ENCODE measurements at places on chromosomes 4 and X.

DNA sequence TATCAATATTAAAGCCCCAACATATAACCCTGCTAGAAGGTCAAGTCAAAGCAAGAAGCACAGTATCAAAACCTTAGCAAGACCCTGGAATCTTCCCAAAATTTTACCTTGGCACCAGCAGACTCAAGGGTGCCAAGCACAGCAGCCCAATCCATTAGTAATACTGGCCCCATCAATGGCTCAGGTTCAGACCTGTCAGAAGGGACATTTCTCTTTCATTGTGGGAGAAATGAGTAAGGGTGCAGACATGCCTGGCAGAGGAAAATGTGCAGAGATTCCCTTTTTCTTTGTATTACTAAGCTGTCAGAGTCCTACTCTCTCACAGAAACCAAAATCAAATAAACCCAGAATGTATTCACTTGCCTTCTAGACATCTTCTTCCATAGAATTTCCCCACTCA, 203.9 kb downstream of the EVC2 start:
- DNase-seq: no peak

DNA sequence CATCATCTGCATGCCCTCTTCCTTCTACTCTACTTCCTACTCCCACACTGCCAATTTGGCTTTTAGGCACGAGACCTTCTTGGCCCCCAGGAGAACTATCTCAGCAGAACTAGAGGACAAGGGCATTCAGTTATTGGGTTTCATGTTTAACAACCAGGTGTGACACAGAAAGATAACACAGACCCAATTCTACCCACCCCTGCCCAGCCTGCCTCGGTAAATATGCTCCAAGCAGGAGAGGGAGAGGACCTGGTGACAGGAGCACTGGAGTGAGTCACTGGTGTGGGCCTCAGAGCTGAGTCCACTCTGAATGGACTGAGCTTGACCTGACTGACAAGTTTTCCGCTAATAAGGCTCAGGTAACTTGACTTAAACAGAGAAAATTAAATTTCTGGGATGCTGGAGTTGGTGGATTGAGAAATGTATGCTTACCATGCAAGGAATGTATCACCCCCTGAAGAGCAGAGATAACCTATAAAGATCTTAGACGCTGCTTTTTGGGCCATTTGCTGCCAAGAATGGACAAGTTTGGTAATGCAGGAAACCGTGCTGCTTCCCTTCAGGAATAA, 52.5 kb downstream of the CASP3 start:
- DNase-seq: no peak

DNA sequence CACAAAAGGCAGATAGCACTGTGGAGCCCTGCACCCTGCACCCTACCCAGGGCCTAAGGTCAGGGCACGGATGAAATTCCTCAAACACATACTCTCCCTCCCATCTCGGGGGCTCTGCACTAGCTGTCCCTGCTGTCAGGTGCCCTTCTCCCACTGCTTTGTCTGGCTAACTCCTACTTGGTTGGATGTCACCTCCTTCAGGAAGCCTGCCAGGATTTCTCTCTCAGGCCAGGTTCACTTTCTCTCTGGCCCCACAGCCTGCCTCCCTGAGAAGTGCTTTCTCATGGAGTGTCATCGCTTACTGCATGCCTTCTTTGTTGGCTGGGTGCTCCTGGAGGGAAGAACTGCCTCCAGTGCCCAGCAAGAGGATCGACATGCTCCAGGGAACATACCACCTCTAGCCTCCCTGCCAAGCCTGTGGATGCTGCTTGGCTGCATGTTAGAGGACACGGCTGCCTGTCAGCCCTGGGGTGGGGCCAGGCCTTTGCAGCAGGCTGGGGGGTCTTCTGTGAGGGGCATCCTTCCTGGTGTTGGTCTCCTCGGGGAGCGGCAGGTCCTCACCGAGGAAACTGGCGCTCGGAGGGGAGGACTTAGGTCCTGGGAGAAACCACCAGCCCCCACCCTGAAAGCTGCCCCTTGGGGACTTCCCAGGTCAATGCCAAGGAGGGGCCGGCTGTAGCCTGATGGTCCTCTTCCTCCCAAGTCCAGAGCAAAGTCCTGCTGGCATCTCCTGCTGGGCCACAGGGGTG, 15.0 kb downstream of the ABLIM2 start:
- no peak for DNase-seq

- DNase-seq: no peak
Observed at GRCh38 chr4:184972991-184973390, 45.3 kb upstream of the HELT start.

- no peak for DNase-seq
Observed at GRCh38 chr4:145716200-145716599, 36.3 kb downstream of the C4orf51 start.

GRCh38 chr4:164215113-164215741, 538.7 kb upstream of the SMIM31 start:
- DNase-seq: no peak

GRCh38 chr4:32697281-32697814, 1977.2 kb downstream of the PCDH7 start:
- DNase-seq: no peak

GRCh38 chr4:174871407-174871806, 42.4 kb upstream of the GLRA3 start:
- no peak for DNase-seq

DNA sequence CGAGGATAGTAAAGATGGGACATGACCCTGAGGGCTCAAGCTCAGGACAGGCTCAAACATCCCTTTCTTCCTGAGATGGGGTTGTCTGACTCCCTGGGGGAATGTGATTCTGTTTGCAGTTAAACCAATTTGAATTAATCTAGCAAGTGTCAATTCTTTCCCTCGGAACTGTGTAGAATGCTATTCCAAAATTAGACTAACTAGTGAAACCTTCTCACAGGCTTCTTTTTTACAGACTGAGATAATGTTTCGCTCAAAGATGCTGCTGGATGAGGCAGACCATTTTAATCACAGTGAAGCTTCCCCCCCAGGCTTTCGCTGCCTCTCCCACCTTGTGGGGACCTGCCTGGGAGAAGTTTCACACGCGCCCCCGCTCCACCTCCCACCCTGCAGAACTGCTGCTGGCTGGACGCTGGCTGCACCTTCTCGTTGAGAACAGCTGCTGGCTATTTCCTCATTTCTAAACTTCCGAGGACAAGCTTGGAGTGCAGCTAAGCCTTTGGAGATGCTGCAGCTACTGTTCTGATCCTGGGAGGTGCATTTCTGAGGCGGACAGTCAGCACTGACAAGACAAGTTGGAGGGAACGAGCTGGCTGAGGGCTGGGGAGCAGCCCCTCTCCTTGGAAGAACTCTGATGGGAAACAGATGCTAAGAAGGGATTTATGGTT, 297.8 kb downstream of the RAPGEF2 start:
- DNase-seq: no peak

DNA sequence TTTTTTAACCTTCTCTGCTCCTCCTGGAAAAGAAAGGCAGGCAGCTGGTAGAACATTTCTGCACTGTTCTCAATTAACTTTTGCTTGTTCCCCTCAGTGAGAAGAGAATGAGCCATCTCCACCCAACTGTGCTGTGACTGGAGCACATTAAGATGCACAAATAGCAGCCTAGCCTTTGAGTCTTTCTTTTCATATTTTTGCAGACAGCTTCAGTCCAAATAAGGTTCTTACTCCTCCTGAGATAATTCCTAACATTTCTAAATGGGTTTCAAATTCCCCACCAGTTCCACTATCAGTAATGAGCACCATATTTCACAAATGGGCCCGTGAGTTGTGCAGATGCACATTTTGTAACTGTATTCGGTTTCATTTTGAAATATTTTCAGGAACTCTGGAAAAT, 118.6 kb downstream of the SPCS3 start:
- DNase-seq: no peak

- DNase-seq: no peak
Observed at GRCh38 chr4:89171176-89171805, 60.0 kb downstream of the TIGD2 start.

GRCh38 chrX:154362085-154362742, 12.2 kb downstream of the FLNA start:
- no peak for DNase-seq

DNA sequence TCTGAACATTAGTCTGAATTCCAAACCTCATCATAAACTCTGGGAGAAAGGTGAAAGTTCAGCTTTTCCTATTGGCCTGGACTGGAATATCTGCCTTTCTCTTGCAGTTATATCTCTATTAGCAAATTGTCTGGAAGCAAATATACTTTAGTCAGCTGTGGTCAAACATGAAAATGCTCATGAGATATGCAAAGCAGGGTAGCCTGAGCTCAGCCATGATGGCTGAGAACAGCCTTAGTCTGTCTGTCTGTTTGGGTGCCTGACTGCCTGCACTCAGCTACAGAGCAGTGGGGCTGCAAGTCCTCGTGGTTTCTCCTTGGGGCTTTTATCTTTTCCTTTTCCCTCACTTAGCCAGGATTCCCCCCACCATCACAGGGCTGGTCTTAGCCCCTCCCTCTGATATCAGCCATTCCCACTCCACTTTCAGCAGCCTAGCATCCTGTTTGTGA, 19.5 kb upstream of the PGRMC2 start:
- DNase-seq: no peak

- no peak for DNase-seq
Observed at GRCh38 chrX:47361538-47362511, 8.6 kb upstream of the ZNF157 start.

DNA sequence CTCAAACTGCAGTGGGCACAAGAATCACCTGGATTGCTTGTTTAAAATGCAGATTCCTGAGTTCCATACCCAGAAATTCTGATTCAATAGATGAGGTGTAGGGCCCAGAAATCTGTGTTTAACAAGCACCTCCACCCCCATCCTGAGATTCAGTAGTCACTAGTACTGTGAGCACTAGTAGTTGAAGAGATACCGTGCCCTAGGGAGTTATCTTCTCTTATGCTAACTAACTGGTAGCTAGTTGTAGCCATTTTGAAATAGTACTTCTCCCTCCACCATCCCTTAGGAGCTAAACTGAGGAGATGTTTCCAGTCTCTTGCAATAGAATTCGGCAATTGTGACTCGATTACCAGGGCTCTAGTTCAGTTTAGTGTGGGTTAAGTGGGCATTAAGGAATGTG, 18.4 kb downstream of the KLHL34 start:
- no peak for DNase-seq

DNA sequence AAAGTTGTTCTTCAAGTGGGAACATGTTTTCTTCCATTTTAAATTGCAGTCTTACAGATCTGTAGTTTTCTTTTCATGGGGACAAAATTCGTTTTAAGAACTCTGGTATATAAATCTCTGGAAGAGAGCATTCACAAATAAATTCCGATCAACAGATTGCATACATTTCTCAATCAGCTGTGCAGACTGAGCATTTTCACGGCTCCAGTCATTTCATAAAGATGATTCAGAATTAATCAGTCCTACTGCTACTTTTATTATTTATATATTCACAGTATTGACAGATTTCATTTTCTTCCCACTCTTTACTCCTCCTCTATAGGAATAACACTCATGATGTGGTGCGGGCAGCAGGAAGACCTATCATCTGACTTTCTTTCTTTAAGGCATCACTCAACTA, 534.9 kb upstream of the FTHL17 start:
- no peak for DNase-seq

DNA sequence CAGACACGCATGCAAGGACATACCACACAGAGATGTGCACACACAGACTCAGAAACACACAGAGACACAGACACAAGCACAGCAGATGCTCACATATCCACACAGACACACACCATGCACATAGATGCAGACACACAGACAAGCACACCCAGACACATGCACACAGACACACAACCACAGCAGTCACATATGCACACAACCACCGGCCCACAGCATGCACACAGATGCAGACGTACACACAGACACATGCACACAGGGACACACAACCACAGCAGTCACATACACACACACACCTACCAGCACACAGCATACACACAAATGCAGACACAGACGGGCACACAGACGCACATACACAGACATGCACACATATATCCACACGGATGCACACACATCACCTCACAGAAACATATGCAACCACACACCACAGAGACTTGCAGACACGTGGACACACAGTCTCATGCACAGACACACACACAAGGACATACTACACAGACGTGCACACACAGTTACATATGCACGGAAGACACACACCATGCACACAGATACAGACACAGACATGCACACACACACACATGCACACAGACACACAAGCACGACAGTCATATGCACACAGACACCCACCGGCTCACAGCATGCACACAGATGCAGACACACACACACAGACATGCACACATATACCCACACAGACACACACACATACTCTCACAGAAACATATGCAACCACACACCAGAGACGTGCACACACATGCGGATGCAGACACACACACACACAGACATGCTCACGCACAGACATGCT, 25.2 kb upstream of the SLC25A6 start:
- DNase-seq: no peak

DNA sequence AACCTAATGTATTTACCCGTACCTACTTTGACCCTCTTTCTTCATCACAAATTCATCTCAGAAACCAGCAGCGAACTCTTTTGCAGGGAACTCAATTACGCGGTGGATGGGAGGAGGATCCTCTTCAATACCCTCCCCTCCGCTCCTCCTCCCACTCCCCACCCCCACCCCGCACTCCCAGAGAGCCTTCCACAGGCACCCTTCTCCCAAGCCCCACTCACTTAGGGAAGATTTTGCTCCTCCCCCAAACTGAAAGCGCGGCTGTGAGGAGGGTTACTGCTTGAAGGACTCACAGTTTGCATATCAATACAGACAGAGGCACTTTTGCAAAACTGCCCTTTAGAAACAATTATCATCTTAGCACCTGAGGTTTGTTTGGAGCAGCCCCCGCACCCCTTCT, 960 bp upstream of the IL1RAPL1 start:
- no peak for DNase-seq

DNA sequence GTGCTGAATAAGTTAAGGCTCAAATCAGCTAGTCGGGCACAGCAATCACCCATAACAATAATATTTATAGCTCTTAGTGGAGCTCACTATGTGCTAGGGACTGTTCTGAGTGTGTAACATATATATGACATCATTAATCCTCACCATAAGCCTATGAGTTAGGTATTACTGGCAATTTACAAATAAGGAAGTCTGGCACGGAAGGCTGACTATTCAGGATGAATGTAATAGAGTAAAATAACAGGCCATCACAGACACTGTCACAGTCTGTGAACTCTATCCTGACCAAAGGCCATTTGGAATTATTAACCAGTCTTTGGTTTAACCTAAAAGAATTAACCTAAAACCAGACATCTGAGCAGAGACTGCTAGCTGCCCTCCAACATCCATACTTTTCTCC, 119.3 kb downstream of the C4orf51 start:
- DNase-seq: no peak

DNA sequence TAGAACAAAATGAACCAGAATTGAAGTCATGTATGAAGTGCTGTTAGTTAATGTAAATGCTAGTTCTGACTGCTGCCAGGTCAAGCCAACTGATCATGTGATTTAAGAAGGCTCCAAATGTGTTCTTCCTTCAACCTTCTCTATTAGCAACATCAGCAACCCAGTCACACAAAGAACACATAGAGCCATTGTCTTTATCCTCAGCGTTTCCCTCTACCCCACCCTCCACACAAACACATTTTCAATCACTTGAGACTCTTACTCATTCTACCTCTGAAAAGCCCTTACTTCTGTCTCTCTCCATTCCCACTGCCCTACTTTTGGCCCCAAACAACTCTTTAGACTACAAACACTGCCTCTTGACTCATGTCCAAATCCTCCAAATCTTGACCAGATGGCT, 89.7 kb upstream of the KDR start:
- DNase-seq: no peak
